Activated gamma-delta T cell treated with anti-CD3 and anti-CD28 coated beads, Interleukin-2, amount 50 U/mL, for 16 hours (primary cell): ENCODE measurements at places on chromosomes 7 and 10.

- DNase-seq = no peak
Measured at GRCh38 chr10:86535132-86535882, 13.7 kb upstream of the WAPL start.

GRCh38 chr10:52077814-52078213 lies 236.3 kb upstream of the DKK1 start:
- no peak for DNase-seq

DNA sequence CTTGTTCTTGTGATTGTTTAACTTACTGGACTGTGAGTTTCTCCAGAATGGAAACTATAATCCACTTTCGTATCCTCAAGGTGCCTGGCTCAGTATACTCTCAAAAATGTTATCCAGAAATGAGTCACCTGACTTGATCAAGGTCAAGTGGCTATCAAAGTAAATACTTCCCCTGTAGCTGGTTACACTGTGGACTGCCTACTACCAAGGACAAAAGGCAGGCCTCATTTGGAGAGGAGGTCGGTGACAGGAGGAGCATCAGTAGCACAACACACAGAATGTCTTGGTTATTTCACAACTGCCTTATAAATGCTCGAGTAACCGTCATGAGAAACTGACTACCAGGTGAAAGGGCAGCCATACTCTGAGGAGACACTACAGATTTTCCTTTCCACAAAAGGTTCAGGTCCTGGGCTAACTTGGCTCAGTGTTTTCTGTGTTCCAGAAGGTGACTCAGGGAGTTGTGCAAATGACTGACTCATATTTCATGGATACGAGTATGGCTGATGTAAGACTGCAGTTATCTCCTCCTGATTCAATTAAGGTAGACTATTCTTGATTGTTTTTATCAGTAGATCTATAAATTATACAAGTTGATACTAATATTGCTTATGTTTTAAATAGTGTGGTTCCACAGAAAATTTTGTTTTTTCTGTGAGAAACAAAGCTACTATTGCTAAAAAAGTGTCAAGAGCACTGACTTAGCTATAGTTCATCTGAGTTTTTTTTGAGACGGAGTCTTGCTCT lies 4.2 kb upstream of the CCNY start:
- no peak for DNase-seq

DNA sequence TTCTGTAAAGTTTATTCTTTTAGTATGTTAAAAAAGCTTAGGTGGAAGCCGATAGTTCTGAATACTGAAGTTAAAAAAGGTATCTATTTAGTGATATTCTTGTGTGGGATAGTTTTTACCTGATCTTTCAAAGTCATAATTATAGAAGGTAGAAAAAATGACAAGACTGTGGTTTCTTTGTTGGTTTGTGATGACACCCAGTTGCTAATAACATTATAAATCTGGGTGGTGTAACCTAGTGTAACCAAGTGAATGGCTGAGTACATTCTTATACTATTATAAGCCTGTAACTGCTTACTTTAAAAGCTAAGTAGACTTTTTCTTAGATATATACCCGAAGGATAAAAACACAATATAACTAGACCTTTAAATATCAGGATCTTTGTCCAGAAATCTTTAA lies 2.3 kb downstream of the CDK13 start:
- no peak for DNase-seq

DNA sequence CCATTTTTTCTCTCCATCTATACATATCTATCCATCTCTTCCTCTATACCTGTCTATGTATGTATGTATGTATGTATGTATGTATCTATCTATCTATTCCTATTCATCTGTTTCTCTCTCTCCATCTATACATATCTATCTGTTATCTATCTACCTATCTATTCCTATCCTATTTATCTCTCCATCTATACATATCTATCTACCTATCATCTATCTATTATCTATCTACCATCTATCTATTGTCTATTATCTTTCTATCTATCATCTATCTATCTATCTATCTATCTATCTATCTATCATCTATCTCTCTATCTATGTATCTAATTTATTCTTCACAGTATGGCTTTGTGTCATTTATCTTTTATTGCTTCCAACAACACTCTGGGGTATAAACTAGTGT lies 1124.4 kb downstream of the TYW1 start:
- no peak for DNase-seq

GRCh38 chr10:5643346-5644067 lies 22.9 kb downstream of the ASB13 start:
- no peak for DNase-seq

DNA sequence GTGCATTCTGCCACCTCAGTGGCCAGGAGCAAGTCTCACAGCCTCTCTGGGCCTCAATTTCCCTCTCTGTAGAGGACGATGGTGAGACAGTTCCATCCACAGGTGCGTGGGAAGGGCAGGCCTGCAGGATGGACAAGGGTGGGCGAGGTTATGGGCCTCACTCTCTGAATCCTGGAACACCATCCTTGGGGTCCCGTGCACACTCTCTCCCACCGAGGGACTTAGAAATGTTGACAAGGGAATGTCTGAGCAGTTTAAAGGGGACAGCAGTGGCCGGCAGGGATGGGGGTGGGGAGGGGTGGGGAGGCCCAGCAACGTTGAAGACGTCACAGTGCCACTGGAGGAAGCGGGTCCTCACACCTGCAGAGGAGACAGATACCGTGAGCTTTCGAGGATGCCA lies 111.5 kb downstream of the FOXL3 start:
- DNase-seq = no peak
